Colonic mucosa (tissue), 4 donors: ENCODE measurements at places on chromosomes 2 and 18.
A peak's percentile ranks its signal among the peaks of the same experiment; 100 is the strongest.

GRCh38 chr2:83990636-83991035, 468.4 kb downstream of the SUCLG1 start:
- no peak for DNase-seq

GRCh38 chr2:60569680-60570111, 16.2 kb upstream of the BCL11A start:
- DNase-seq: no peak

- DNase-seq: peak; percentile 27
Observed at GRCh38 chr2:179020156-179020750, 29.7 kb downstream of the CCDC141 start.

GRCh38 chr2:200350850-200351285, 44.4 kb downstream of the SPATS2L start:
- DNase-seq: no peak

- DNase-seq: peak; percentile 50
Observed at GRCh38 chr18:22052405-22053105, 116.8 kb upstream of the GATA6 start.

DNA sequence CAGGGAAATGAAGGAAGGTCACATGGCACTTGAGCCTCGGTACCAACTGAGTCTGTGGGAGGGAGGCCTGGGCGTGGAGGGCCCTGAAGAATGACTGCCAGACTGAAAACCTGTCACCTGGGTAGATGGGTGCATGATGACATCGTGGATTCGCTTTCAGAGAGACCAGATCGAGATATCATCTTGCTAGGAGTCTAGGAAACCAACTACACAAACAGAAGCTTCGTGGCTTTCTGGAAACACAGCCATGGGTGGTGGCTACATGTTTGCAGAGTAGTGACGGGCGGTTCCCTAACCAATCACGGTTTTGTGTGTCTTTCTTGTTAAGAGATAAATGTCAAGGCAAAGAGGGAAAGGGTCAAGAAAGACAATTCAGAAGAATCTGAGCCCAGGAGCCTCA, 155.0 kb downstream of the EIPR1 start:
- DNase-seq: no peak

DNA sequence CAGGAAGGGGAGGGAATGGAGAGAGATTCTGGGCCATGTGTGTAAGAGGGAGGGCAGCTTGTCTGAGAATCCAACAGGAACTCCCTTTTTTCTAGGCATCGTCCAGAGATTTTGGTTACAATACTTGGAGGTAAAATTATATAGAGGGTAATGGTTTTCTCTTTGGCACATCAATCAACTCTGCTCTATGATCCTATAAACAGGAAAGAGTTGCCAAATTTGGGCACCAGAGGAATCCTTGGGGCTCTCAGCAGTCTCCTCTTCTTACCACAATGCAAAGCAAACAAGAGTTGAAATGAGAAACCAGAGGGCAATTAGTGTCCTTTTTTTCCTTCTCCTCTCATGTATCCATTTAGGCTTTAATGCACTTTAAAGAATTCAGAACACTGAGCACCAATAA, 243.4 kb downstream of the SLC8A1 start:
- DNase-seq: no peak

DNA sequence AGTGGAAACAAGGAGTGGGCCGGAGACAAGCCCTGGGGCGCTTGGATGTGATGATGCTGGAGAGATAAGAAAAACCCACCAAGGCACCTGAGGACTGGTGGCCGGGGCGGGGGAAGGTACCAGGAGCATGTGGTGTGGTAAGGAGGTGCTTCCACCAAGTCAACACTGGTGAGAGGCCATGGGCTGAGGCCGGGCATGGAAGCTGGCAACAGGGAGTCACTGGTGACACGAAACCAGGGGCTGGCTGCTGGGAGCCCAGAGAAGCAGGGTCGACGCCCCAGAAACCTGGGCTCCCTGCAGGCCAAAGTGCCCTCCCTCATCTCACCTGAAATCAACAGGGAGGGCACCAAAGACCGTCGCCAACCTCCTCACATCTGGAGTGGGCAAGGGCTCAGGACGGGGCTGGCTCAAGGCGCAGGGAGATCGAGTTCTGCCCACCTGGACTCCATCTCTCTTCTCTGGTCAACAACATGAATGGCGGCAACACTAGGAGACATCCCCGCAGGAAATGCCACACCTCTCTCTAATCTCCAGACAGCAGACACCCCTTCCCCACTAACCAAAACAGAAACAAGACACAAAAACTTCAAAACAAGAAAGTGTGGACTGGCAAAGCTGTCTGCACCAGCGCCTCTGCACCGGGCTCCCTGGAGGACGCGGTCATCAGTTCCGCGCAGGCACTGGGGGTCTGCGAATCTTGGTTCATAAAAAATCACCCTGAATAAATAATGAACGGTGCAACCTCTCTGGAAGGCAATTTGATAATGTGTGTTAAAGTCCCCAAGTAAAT, 185.5 kb downstream of the HDAC4 start:
- no peak for DNase-seq

- no peak for DNase-seq
Observed at GRCh38 chr2:178679891-178680290, 127.3 kb downstream of the TTN start.

- no peak for DNase-seq
Observed at GRCh38 chr2:194203898-194204297, 1453.1 kb upstream of the SLC39A10 start.

DNA sequence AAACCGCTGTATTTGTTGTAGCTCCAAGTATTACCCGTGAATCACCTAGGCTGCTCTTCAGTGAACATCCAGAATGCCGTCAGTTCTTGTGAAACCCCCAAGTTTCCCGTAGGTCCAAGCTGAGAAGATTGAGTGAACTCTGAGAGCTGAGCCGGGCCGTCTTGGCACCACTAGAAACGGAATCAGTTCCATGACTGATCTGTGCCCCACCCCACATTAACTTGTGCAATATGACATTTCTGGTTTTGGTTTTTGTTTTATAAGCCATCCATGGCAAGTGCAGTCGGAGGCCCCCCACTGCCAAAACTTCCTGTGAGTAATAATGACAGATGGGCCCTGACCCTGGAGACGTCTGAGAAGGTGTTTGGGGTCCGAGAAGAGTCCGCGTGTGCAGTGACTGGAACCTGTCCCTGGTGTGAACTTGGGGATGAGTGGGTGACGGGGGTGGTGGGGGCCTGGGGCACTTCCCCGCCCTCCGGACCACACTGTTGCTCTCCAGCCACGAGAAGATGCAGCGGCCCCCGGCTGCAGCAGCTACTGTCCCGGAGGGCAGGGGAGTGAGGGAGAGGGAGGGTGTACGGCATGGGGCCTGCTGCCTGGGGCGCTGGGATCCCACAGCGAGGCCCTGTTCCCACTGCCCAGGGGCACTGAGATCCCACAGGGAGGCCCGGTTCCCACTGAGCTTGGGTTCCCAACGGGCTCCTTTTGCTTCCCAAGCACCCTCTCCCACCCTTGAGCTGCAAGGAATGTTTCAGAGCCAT, 26.5 kb downstream of the NFATC1 start:
- DNase-seq: no peak

DNA sequence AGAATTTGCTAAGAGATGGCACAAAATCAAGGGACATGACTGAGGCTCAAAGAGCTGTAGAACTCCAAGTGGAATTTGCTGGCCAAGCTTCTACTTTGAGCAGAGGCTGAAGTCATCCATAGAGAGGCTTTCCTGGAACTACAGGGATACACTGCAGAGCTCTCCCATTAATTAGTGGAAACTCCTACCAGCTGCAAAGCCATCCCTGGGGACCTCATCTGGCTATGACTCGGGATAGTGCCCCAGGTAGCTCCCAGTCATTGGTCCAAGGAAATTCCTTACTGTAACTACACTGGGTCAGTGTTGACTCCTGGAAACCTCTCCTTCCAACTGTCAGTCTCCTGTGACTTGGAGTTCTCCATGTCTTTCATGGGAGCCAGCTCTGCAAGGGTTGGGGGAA, 10.5 kb upstream of the GALM start:
- DNase-seq: no peak

- DNase-seq: no peak
Observed at GRCh38 chr2:217331523-217332416, 471.9 kb upstream of the TNP1 start.

- DNase-seq: no peak
Observed at GRCh38 chr18:22451796-22452195, 34.1 kb upstream of the CTAGE1 start.

GRCh38 chr18:25737710-25738311, 352.6 kb downstream of the SS18 start:
- no peak for DNase-seq

DNA sequence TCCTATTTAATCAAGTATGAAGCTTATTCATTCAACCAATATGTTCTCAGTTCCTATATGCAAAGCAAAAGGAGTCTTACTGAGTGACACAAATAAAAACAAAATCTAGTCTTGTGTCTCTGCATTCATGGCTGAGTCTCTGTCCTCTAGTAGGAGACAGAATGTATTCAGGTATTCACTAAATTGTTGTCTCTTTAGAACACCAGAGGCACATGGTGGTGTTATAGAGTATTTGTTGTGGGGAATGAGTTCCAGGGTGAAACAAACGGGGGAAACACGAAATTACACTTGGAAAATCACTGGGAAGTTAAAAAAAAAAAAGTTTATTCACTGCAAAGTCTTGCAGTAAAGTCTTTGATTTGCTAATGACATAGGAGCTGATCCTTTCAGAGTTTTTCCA, 131.7 kb upstream of the FSHR start:
- DNase-seq: no peak

- no peak for DNase-seq
Observed at GRCh38 chr18:25443776-25444175, 91.8 kb upstream of the ZNF521 start.

- DNase-seq: no peak
Observed at GRCh38 chr2:83584672-83585071, 874.4 kb downstream of the SUCLG1 start.

- no peak for DNase-seq
Observed at GRCh38 chr2:36574560-36574959, 23.4 kb downstream of the FEZ2 start.

DNA sequence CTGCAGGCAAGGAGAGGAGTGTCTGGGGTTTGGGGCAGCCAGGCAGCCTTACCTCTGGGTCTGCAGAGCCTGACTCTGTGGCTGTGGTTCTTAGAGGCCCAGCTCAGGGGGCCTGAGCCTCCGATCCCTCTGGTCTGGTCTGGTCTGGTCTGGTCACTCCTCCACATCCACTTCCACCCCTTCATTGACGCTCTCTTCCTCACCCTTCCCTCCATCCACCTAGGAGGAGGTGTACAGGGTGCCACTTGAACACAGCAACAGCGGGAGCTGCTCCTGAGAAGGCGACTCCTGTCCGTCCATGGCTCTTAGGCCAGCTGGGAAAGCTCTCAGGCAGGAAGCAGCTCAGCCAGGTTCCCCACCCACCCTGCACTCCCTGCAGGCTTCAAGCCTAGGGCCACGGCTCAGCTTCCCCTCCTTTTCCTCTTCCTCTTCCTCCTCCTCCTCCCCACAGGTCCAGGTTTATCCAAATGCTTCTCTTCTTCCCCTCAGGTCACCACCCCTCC, 16.9 kb downstream of the GPR55 start:
- no peak for DNase-seq

GRCh38 chr2:235555371-235555770, 61.5 kb downstream of the AGAP1 start:
- no peak for DNase-seq

DNA sequence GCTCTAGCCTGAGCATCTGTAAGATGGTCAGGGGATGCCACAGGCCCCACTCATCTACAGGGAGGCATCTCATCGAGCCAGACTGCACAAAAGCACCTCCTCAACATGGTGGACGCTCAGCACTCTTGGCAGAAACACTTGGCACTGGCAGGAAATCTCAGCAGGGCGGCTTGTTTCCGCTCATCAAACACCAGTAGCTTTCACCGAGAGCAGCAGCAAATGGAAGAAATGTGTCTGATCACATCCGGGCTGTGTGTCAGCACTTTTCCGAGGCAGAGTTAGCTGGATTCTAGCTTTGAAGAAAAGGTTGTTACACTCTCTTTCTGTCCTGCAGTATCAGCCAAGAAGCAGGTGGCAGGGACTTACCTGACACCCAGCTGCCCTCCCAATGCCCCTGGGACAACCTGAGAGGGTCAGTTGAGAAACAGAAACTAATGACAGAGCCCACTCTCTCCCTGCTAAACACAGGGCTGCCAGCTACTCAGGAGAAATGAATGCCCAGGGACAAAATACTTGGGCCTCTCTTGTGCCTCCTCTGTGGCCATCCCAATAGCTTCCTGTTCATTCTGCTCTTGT, 68.9 kb upstream of the FZD7 start:
- no peak for DNase-seq

GRCh38 chr2:233351423-233351822, 2.9 kb upstream of the DGKD start:
- DNase-seq: no peak

GRCh38 chr2:64283641-64284361, 139.6 kb upstream of the PELI1 start:
- no peak for DNase-seq

- DNase-seq: no peak
Observed at GRCh38 chr2:9394816-9395215, 28.5 kb downstream of the ITGB1BP1 start.

- no peak for DNase-seq
Observed at GRCh38 chr18:55240978-55241377, 281.7 kb upstream of the CCDC68 start.

DNA sequence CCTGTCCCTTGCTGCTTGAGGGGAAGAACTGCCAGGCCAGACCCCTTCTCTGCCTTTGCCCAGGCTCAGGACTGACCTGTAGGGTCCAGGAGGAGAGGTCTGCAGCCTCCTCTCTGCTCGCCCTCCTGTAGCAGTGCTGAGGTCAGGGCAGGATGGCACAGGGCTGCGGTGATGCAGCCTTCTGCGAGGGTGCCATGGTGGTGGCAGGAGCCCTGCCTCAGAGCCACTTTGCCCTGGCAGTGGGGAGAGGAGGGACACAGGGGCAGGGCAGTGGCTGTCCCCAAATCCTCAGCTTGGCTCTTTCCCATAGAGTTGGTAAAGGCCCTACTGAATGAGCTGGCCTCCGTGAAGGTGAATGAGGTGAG, 884 bp downstream of the PROM2 start:
- no peak for DNase-seq

GRCh38 chr18:38545071-38545470, 979.5 kb upstream of the CELF4 start:
- no peak for DNase-seq

DNA sequence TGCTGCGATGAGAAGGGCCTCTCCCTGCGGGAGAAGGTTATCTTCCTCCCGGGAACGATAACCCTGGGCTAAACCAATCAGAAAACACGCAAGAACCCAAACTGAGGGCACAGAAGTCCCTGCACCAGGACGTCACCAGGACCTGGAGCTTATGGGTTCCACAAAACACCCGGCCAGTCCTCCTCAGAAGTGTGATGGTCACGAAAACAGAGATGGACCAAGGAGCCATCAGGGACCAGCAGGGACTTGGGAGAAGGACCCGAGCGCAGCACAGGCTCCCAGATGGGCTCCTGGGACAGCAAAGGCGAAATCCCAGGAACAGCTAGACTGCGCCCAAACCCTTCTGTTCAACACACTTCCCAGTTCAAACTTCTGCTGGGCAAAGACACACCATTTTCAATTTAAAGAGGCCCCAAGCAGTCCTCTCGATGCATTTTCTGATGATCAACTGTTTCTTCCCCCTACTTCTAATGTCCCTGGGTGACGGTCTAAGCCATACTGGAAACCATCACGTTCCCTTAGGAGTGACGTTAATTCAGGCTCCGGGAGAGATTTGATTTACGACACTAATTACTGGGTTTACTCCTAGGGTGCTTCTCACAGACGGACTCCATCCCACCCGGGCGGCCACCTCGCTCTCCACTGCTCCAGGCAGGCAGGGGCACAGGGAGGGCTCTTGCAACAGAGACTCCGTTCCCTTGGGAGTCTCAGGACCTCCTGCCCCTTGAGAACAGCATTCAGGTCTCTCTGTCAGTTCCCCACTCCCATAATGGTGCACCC, 29.2 kb downstream of the ZNF516 start:
- DNase-seq: no peak

- DNase-seq: no peak
Observed at GRCh38 chr2:96163768-96164429, 18.7 kb upstream of the DUSP2 start.
